ENCODE measurements at places on chromosomes 12 and 14. TPM values are rescaled to one million over a fixed set of nuclear protein-coding genes. Genes with fewer than 3 reads are reported as not detected.
A peak's percentile ranks its signal among the peaks of the same experiment; 100 is the strongest.

Gene ENDOU
- polyA plus RNA-seq: 1.6 TPM

Gene KRT6C
- not detected for polyA plus RNA-seq

Gene KRT77
- polyA plus RNA-seq: not detected

Gene MAP1LC3B2
- 2.1 TPM for polyA plus RNA-seq

Gene TAS2R10
- 0.55 TPM for polyA plus RNA-seq

Gene OTUB2
- polyA plus RNA-seq: 0.41 TPM

DNA sequence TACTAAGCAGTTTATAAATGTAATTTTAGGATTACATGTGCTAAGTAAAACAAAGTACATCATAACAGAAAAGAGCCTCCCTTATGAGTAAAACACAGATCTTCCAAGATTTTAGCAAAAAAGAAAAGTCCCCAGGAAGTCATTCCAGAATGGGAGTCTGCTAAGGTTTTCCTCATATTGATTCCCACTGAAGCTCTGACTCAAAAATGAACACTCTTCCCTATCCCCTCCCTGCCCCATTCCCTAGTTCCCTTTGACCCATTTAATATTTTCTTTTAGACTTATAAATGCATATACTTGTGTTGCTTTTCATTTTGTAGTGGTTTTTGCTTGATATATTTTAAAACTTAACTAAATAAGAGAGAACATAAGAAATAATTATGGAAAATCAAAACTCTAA, 40.1 kb downstream of the PTGER2 start:
- H3K4me1 ChIP-seq: peaks cover 7% of the 10 kb centered on the region
- no peak overlapping the region for H3K4me3 ChIP-seq
- no peaks in the 10 kb centered on the region for H3K27me3 ChIP-seq
- no peak for DNase-seq
- no peak overlapping the region for H3K27ac ChIP-seq

- no peak overlapping the region for H3K4me3 ChIP-seq
- H3K27ac ChIP-seq: no peak overlapping the region
- H3K27me3 ChIP-seq: no peaks in the 10 kb centered on the region
- H3K36me3 ChIP-seq: no peaks in the 10 kb centered on the region
Measured at GRCh38 chr12:63354969-63355368, 204.0 kb upstream of the AVPR1A start.

GRCh38 chr12:104377514-104377812, 73.9 kb downstream of the EID3 start:
- no peak for DNase-seq
- no peaks in the 10 kb centered on the region for H3K4me1 ChIP-seq
- no peak overlapping the region for H3K4me3 ChIP-seq
- no peaks in the 10 kb centered on the region for H3K27me3 ChIP-seq
- no peak overlapping the region for H3K27ac ChIP-seq

DNA sequence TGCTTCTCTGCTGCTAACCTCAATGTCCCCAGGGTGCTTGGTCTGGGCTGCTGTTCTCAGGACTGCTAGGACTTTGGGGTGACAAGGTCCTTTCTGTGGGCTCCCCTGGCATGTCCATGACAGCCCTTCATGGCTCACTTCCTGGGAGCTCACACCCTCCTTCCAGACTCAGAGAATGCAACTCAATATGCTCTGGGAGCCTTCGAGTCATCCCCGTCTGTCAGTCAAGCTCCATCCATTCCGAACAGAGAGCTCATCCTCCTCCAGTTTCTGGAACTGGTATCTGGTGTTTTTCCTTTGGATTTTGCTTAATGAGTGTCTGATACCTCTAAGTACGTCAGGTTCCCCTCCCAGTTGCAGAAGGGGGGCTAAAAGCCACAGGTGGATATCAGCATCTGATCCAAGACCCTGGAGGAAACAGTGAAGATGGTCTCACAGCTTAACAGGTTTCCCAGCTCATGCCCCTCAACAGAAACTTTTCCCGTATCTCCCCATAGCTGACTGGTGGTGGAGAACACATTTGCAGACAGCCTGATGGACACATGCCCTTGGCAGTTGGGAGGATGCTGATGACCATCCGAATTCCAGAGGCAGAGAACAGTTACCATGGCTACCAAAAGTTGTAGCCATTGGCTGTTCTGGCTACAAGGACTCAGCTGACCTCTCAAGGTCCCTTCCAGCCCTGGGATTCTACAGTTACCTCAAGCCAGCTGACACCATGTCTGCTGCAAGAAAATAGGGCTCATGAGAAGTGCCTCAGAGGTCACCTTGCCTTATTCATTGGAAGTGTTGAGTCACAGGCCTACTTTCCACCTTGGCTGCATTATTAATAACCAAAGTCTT, 9.5 kb upstream of the RAB35 start:
- no peaks in the 10 kb centered on the region for H3K4me1 ChIP-seq
- no peak for DNase-seq
- peaks cover 3% of the 10 kb centered on the region for H3K36me3 ChIP-seq
- H3K27me3 ChIP-seq: no peaks in the 10 kb centered on the region

GRCh38 chr14:56008150-56008549, 110.1 kb upstream of the PELI2 start:
- H3K27ac ChIP-seq: no peak overlapping the region
- H3K4me1 ChIP-seq: peaks cover 2% of the 10 kb centered on the region
- H3K27me3 ChIP-seq: no peaks in the 10 kb centered on the region
- H3K4me3 ChIP-seq: no peak overlapping the region
- no peak for DNase-seq

DNA sequence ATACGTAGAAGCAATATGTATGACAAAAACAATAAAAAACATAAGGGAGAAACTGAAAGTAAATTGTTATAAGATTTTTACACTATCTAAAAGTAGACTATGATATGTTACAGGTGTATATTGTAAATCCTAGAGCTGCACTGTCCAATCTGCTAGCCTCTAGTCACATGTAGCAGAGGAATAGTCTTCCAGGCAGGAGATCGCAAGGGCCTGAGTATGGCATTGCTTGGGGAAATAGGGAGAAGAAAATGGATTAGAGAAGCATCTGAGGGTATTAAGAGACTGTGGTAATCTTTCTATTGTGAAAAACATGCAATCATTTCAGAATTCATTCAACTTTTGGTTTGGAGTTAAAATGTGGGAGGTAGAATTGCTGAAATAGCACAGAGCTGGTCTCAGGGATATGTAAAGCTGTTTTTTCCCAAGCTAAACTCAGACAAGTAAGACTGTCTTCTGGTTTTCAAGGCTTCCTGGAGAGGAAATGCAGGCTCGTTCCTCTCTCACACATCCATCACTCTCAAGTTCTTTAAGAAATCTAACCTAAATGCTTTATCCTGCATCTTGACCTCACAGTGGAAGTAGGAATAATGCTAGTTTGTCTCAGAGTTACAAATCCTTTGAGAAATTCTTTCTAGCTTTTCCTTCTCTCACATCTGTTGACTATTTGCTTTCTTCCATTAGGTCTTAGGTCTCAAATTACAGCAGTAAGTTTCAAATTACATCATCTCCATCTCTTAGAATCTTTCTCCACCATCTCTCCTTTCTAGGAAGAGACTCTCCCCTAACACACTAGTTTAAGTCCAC, 7.6 kb upstream of the CCDC184 start:
- no peak for DNase-seq
- no peaks in the 10 kb centered on the region for H3K36me3 ChIP-seq
- no peaks in the 10 kb centered on the region for H3K27me3 ChIP-seq
- H3K4me3 ChIP-seq: no peak overlapping the region
- no peak overlapping the region for H3K27ac ChIP-seq
- no peaks in the 10 kb centered on the region for H3K4me1 ChIP-seq

GRCh38 chr12:85949253-85949652, 75.2 kb downstream of the NTS start:
- H3K36me3 ChIP-seq: no peaks in the 10 kb centered on the region
- no peak for DNase-seq
- H3K27ac ChIP-seq: no peak overlapping the region
- H3K4me3 ChIP-seq: no peak overlapping the region

- no peak for DNase-seq
- no peaks in the 10 kb centered on the region for H3K27me3 ChIP-seq
- H3K36me3 ChIP-seq: no peaks in the 10 kb centered on the region
- H3K4me1 ChIP-seq: no peaks in the 10 kb centered on the region
Measured at GRCh38 chr12:30088259-30088995, 304.7 kb upstream of the TMTC1 start.

DNA sequence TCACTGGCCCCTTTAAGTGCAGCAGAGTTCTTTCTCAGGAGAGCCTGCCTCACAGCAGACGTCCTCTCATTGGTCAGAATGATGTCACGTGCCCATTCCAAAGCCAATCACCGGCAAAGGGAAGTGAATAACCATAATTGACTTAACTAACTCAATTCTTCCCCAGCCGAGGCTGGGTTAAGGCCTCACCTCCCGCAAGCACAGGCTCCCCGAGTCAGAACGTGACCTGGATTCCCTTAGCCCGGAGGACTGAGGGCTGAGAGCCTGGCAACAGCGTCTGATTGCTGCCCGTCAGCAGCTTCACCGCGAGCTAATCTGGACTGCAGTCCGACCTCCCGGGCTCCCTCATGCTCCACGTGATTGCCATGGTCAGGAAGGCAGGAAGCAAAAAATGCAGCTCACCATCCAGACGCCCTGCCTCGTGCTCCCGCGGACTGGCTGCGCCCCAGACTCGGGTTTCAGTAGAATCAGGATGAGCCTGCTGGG, 92.1 kb upstream of the FZD10 start:
- no peaks in the 10 kb centered on the region for H3K36me3 ChIP-seq
- no peak overlapping the region for H3K27ac ChIP-seq
- no peak overlapping the region for H3K4me3 ChIP-seq
- DNase-seq: peak; percentile 12
- peaks cover 3% of the 10 kb centered on the region for H3K4me1 ChIP-seq
- H3K27me3 ChIP-seq: no peaks in the 10 kb centered on the region

DNA sequence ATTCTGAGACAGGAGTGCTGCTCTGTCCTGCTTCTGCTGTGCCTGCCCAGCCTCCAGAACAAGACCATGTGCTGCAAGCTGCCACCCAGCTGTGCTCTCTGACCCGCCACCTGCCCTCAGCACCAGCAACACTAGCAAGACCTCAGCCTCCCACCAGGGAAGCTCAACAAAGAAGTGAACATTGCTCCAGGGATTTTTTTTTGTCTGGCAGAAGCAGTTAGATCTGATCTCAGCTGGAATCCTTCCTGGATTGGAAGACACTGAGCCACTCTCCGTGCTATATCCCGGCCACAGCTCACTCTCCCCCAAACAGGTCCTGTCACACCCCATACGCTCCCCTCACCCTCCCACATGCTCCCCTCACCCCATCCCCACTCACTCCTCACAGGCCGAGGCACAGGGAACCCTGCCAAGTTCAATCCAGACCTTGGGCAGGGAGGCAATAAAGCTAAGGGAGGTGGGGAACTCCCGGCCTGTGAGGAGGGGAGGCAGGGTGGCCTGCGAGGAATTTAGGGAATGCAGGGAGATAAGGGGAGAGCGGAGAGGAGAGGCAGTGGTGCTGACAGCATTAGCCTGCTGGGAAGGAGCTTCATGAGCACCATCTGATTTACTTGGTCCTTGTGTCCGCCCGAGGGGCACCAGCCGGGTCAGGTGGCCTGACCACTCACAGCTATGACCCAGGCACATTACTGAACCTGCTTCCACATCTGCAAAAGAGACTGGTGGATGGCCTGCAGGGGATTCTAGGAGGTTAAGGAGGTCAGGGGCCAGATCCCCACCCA, 29.7 kb downstream of the CCDC85C start:
- H3K4me1 ChIP-seq: peaks cover 56% of the 10 kb centered on the region
- no peak overlapping the region for H3K4me3 ChIP-seq
- H3K27ac ChIP-seq: peak overlapping the region; percentile 60
- no peaks in the 10 kb centered on the region for H3K36me3 ChIP-seq

- H3K4me1 ChIP-seq: peaks cover 2% of the 10 kb centered on the region
- no peaks in the 10 kb centered on the region for H3K36me3 ChIP-seq
- no peaks in the 10 kb centered on the region for H3K27me3 ChIP-seq
- no peak overlapping the region for H3K4me3 ChIP-seq
- no peak overlapping the region for H3K27ac ChIP-seq
- no peak for DNase-seq
Measured at GRCh38 chr12:49540229-49541139, 1.7 kb downstream of the KCNH3 start.

GRCh38 chr12:122921917-122922316, 26.0 kb upstream of the VPS37B start:
- no peaks in the 10 kb centered on the region for H3K36me3 ChIP-seq
- no peak overlapping the region for H3K27ac ChIP-seq
- no peak overlapping the region for H3K4me3 ChIP-seq

DNA sequence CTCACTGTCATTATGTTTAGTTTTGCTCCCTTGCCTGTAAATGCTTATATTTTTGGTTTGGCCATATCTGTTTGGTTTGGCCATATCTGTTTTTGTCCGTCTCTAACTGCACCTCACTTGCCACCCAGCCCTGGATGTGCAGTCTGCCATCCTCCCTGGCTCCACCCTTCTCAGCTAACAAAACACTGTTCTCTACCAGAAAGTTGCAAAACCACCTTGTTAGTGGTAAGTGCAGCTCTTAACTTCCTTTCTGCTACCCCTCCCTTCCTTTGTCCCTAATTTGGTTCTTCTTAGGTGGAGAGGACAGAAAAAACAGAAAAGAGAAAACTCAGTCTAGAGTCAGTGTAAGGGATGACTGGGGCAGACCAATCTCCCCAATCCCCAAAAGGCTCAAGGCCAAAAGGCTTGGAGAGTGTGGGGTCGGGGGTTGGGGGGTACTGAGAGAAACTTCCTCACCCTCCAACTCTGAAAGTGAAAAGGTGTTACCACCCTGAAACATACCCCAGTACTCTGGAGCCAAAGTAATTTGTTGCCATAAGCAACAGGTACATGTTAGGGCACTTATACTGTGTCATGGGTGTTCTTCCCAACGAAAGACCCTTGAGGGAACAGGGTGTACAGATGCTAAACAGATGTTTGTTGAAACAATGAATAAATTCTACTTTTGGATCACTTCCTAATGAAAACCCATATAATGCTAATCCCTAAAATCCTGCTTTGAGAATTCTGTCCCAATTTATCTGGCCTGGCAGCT, 5.0 kb downstream of the BIN2 start:
- H3K27me3 ChIP-seq: no peaks in the 10 kb centered on the region
- H3K27ac ChIP-seq: no peak overlapping the region
- DNase-seq: no peak
- no peaks in the 10 kb centered on the region for H3K36me3 ChIP-seq

DNA sequence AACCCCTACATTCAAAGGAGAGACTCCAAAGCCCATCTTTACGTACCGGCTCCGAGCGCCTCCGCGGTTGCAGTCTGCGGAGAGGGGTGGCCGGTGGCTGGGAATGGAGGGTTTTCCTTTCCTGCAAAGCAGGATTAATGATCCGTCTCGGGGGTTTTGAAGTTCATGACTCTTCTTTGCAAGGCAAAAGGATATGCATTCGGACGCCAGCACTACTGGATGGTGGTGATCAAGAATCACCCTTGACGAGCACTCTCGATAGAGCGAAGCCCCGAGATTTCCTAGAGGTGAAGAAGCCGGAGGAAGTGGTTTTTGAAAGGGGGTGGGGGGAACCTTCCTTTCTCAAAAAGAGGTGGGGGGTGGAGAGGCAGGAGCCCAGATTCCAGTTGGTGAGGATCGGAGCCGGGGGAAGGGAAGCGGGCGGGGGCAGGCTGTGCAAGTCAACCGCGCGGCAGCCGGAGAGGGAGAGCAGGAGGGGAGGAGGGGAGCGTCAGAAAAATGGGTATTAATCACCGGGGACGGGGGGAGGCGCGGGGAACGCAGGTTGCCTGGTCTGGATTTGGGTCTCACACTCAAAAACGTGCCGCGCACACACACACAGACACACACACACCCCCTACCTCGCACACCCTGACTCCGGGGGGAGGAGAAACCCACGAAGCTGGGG, at the start of gene GRIN2B:
Gene GRIN2B, minus strand, starts transcription at position 307 of the 667 bp plus-strand sequence. CDS start 115,394 bp downstream, outside the sequence.
- H3K27ac ChIP-seq: no peak within 1 kb of the TSS
- no peaks in the 10 kb centered on the region for H3K27me3 ChIP-seq
- no peak for DNase-seq
- H3K36me3 ChIP-seq: no peaks in the 10 kb centered on the region
- H3K4me3 ChIP-seq: peak within 1 kb of the TSS; percentile 5

- no peaks in the 10 kb centered on the region for H3K27me3 ChIP-seq
- no peaks in the 10 kb centered on the region for H3K4me1 ChIP-seq
- no peak overlapping the region for H3K27ac ChIP-seq
- no peaks in the 10 kb centered on the region for H3K36me3 ChIP-seq
- no peak for DNase-seq
Measured at GRCh38 chr12:130425698-130426245, 88.1 kb downstream of the PIWIL1 start.
